ENCODE measurements at places on chromosomes 16 and 17.

DNA sequence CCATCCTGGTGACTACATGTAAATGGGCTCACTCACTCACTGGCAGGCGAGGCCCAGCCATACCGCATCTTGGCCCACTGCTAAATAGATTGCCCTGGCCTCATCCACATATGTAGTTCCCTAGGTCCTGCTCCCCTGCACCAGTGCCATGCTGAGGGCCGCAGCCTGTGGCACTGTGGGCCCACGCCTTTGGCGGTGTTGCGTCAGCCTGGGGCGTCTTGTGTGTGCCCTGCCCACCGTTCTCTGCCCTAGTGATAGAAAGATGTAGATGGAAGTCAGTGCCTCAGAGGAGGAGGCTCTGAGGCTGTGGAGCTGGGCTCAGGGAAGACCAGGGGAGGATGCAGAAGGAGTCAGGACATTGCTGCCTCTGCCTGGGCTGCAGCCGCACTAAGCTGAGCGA is 18.9 kb downstream of the C17orf75 start:
- no peak for DNase-seq

- no peak for DNase-seq
These were observed at the start of gene CHD9NB for GRCh38 chr16:53052519-53053501. Gene CHD9NB (minus strand): TSS chr16:53052897. CDS start chr16:53044158, 8,739 bp downstream.

DNA sequence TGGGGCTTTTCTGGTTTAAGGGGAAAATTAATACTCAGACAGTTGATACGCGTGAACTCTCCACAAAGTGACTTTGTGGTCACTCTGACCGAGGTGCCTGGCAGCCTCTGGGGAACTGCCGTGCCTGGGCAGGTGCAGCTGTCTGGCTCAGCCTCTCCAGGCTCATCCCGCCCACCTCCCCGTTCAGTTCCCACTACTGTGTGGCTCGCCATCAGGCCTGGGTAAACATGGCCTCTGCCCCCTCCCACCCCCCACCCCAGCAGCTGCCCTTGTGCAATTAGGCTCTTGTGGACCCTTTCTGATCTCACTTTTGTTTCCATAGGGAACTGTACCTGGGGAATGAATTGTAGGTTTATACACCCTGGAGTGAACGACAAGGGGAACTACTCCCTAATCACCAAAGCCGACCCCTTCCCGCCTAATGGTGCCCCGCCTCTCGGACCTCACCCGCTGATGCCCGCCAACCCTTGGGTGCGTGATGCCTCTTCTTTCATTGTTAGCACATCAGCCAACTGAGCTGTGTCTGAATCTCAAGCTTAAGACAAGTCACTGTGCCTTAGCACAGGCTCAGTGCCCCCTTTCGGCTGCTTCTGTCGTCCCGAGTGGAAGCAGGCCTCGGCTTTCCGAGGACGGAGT is 27.8 kb downstream of the ZC3H18 start:
- no peak for DNase-seq

DNA sequence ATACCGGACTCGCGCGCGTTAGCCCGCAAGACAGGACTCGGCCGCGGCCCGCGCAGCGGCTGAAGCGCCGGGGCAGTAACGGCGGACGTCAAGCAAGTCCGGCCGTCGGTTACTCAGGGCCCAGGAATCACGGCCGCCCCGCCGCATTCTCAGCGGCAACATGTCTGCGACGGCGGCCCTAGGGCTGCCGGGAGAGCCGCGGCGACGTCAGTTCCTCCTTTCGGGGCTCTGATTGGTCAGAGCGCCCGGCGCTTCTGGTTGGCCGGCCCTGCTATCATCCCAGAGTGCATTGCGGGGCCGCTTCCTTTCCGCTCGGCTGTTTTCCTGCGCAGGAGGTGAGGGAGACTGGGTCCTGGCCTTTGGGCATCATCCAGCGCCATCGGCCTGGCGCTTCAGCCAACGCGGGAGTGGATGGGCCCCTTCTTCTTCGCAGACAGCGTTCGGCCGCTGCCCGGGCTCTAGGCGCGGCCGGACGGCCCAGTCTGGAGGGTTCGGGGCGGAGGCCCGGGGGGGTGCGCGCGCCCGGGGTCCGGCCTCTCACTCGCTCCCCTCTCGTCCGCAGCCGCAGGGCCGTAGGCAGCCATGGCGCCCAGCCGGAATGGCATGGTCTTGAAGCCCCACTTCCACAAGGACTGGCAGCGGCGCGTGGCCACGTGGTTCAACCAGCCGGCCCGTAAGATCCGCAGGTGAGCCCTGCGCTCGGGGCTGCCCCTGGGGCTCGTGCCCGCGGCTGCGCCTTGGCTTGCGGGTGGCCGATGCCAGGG is at the start of gene RPL13:
Gene RPL13 (plus strand): TSS at position 305 of the 764 bp plus-strand sequence. CDS start 278 bp downstream, at position 583.
- DNase-seq: peak; percentile 74

GRCh38 chr17:1260086-1260769 is 10.0 kb upstream of the BHLHA9 start:
- DNase-seq: no peak
